Epithelial cell of esophagus (primary cell): ENCODE measurements at places on chromosomes 5 and 9.
A peak's percentile ranks its signal among the peaks of the same experiment; 100 is the strongest.

GRCh38 chr5:133466556-133467334 is 145.6 kb downstream of the FSTL4 start:
- no peak for DNase-seq

GRCh38 chr5:171499611-171500010 is 80.2 kb downstream of the FGF18 start:
- DNase-seq: no peak

GRCh38 chr5:159059722-159060121 is 40.0 kb downstream of the EBF1 start:
- no peak for DNase-seq

DNA sequence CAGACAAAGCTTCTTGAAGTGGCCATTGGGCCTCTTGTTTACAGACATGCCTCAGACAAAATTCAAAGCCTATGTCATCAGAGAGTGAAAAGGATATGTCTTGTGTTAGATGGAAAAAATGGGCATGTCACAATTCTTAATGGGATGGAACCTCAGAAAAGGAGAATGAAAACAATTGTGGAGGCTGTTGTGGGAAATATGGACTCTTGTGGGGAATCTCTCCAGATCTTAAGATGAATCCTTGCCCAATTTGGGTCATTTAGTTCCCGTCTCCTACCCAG is 19.5 kb downstream of the SLC22A5 start:
- DNase-seq: no peak

- peak; percentile 7 for DNase-seq
These were observed 9.8 kb downstream of the SLC12A2 start for GRCh38 chr5:128093368-128093767.

DNA sequence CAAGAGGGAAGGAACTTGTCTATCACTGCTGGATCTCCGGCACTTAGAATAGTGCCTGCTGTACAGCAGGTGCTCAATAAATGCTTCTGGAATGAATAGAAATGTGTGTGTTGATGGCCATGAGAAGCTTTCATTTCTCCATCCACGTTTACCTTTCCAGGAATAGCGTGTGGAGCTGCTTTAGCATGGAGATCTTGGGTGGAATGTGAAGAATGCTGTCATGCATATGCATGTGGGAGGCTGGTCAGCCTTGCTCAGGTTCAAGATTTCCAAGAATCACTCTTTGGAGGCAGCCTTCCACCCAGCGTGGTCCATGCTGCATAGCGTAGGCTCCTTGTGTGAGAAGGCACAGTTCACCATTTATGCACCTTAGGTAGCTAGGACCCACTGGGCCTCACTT is 19.2 kb downstream of the COL15A1 start:
- no peak for DNase-seq

DNA sequence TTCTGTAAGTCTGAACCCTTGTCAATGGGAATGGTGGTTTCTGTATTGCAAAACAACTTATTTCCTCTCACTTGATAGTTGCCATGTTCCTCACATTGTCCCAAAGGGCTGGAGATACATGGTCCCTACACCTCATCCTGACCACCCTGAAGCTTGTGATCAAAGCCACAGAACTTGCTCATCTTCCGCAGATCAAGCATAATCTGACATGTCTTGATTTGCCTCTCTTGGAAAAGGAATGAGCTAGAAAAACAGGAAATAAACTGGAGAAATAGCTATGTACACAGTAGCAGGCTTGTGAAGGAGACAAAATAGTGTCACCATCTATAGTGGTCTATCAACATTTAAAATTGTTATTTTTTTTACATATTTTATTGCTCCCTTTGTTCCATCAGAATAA is 871.9 kb upstream of the C9orf72 start:
- DNase-seq: peak; percentile 64
